Activated T-cell treated with anti-CD3 and anti-CD28 coated beads, Interleukin-2, amount 50 U/mL, for 24 hours (primary cell): ENCODE measurements at places on chromosomes 7 and 10.

- no peak for DNase-seq
Observed at GRCh38 chr10:82149674-82150073, 274.7 kb downstream of the NRG3 start.

DNA sequence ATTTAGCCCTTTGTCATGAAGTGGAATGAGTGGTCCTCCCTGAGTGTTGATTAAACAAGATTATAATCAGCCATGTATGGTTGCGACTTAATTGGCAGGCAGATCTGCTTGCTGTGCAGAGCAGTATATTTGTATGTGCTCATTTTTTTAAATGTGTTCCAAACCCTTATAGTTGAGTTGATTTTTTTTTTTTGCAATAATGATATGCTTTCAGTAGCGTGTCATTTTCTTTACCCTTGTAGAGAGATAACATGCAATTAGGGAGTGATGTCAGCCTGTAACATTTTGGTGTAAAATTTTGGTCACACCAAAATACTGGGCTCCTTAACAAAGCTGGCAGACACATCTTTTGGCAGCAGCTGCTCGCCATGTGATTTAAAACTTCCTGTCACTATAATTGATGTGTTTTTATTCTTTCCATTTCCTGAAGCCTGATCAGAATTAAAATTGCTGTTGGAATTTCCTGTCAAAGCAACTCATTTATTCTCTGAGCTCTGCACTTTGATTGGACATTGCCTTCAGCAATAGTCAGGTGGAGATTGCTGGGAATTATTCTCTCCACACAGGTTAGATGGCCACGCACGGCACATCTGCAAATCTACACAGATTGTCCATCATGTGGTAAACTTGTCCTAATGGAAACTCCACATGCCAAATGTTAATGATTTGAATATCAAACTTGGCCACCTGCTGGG is 125.3 kb downstream of the DYNC1I1 start:
- no peak for DNase-seq

DNA sequence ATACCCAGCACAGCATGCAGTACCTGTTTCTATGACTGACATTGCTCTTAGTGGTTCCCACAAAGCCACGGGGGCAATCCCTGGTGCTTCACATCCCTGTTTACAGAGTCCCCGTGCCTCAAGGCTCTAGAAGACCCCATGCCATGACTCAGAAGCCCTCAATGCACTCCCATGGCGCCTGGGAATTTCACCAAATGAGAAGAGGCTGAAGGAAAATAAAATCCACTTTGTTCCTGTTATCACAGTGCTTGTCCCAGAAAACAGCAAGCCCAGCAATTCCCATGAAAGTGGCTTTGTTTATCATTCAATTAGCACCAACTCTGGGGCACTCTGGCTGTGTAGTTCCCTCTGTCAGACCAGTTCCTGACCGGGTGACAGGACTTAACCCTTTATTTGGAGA is 268.3 kb downstream of the TNS3 start:
- no peak for DNase-seq

DNA sequence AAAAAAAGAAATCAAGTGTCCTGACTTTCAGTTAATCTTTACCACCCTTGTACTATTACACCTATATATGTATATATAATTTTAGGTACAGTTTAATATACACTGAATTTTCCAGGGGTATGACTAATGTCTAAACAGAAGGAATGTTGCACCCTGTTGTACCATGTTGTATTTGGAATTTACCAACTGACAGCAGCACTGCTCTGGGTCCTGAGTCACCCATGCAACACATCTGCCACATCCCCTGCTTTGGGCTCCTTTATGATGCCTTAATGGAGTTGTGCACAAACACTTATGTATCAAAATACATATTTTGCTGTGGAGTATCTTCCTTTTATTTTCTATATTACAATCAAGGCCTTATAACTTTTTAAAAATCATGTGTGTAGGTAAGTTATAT is 21.2 kb downstream of the YAE1 start:
- no peak for DNase-seq

- DNase-seq, result no peak
Observed at GRCh38 chr7:37054624-37055241, 330.4 kb upstream of the AOAH start.

- no peak for DNase-seq
Observed at GRCh38 chr7:89023877-89024276, 228.3 kb upstream of the TEX47 start.

DNA sequence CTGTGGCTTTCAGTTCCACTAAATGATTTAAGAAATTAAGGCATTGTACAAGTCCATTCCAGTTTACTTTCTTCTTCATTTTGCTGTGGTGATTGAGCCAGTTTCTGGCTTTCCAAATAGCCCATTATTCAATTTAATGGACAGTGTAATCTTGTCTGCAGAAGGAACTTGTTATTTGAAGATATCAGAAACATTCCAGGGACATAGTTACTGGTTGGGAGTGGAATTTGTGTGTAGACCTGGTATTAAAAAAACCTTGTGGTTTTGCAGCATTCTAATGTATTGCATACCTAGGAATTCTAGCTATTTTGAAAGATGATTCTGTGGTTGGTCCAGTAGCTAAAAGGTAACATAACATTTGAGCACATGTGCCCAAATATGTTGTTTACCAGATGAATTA is 72.2 kb downstream of the MCU start:
- DNase-seq, result no peak

DNA sequence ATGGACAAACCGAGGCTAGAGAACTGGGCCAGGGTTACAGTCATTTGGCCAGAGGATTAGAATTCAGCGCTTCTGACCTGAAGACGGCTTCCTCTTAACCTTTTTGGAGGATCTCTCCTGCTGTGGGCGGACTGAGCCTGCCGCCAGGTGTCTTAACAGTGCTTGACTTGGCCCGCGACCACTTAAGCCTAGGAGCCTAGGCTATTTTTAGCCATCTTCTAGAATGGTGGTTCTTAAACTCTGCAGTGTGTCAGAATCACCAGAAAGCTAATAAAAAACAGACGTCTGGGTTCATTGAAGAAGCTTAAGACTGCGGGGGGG is 722 bp downstream of the MDH2 start:
- peak; percentile 45 for DNase-seq

GRCh38 chr10:90461437-90462155 is 396.2 kb downstream of the HTR7 start:
- no peak for DNase-seq

DNA sequence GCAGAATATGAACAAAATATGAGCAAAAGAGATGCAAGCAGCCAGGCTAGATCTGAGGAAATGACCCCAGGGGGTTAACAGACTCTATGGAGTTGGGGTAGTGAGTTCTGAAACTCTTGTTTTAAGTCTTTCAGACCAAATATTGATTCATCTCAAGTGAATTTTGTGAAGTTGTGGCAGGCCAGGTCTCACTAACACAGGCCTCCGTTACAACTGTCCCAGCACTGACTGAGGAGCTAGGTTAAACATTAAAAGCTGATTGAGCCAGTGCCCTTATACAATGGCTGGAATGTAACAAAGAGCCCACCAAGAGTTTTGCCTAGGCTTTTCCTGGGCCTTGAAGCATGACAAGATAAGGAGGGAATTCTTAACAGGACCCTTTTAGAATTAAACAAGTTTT is 192.3 kb upstream of the STK17A start:
- no peak for DNase-seq

- no peak for DNase-seq
Observed at GRCh38 chr7:512541-513311, 6.9 kb downstream of the PDGFA start.

DNA sequence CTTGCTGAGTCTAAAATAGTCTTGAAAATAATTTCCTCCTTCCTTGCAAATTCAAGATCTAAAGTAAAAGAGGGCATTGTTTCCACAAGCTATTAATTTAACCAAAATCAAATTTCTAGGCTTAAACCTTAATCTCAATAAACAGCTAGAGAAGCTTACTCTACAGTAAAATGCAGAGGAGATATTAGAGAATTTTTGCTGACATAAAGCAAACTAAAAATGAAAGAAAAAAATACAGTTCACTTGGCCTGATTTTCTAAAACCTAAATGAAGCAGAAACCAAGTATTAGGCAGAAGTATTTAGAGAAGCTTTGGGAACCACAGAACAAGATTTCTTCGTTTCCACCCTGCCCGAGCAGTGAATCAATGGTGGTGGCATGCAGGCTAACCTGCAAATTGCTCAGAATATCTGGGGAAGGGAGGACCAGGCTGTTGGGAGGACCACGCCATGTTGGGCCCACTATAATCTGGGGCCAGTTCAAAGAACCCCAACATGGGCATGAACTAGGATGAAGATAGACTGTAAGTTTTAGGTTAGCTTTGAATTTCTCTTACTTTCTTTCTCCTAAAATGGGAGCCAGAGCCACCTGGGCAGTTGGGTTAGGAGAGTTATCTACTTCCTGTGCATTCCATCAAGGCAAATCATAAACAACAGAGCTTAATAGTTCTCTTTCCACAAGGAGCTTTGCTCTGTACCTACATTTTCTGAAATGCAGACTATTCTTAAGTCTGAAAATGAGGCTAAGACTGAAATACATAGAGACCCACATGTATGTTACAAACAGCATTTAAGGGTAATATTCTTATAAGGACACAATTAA is 4.1 kb downstream of the LAMB1 start:
- DNase-seq, result no peak

DNA sequence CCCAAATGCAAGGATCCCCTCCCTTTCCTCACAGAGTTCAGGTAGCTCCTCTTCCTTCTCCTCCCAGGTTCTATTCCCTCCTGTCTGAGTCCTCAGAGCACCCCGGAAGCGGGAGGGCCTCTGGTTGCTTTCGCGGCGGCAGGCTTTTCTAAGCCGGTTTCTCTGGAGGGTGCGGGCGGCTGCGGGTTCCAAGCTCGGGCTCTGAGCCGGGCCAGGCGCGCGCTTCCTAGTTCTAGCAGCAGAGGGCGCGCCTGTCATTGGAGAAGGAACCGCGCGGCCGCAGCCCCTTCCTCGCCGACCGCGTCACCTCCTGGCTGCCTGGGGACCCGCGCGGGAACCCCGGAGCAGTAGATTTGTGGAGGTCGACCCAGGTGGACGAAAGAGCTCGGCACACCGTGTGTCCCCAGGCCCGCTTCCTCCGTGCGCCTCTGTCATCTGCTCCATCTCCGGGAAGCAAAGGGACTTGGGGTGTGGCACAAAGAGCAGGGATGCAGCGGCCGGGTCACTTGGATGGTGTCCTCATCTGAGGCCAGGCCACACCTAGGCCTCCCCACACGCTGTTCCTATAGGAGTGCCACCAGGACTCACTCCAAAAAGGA is 389.0 kb upstream of the PODXL start:
- peak; percentile 46 for DNase-seq

GRCh38 chr10:1360011-1360557 is 303.9 kb downstream of the WDR37 start:
- no peak for DNase-seq

DNA sequence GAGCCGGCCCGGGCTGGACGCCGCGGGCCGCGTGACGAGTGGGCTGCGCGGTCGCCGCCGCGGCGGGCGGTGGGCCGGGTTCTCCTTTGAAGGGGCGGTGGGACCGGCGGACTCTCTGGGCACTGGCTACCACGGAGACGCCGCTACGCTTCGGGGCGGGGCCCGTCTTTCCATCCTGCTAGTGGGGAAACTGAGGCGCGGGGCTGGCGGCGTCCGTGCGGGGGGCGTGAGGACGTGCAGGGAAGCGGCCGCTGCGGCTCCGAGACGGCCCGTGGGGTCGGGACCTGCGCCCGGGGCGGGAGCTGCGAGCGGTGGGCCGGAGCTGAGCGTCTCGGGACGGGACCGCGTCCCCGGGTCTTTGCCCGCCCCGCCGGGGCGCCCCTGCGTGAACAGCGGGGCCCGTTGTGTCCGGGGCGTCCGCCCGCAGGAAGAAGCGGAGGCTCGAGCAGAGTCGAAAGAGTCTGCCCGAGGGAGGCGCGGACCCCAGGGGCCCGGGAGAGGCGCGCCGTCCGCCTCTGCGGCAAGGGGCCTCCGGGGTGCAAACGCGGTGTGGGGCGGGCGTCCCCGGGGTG is 548 bp upstream of the BNIP3 start:
- DNase-seq, result no peak

GRCh38 chr10:44032216-44032615 is 352.7 kb downstream of the CXCL12 start:
- DNase-seq, result no peak

- no peak for DNase-seq
Observed at GRCh38 chr7:55063061-55063460, 44.2 kb downstream of the EGFR start.

GRCh38 chr7:41416208-41416595 is 286.7 kb downstream of the INHBA start:
- no peak for DNase-seq

- DNase-seq, result no peak
Observed at GRCh38 chr7:105304040-105304895, 84.5 kb downstream of the SRPK2 start.

- DNase-seq, result no peak
Observed at GRCh38 chr7:149599636-149600206, 102.1 kb upstream of the ZNF746 start.

DNA sequence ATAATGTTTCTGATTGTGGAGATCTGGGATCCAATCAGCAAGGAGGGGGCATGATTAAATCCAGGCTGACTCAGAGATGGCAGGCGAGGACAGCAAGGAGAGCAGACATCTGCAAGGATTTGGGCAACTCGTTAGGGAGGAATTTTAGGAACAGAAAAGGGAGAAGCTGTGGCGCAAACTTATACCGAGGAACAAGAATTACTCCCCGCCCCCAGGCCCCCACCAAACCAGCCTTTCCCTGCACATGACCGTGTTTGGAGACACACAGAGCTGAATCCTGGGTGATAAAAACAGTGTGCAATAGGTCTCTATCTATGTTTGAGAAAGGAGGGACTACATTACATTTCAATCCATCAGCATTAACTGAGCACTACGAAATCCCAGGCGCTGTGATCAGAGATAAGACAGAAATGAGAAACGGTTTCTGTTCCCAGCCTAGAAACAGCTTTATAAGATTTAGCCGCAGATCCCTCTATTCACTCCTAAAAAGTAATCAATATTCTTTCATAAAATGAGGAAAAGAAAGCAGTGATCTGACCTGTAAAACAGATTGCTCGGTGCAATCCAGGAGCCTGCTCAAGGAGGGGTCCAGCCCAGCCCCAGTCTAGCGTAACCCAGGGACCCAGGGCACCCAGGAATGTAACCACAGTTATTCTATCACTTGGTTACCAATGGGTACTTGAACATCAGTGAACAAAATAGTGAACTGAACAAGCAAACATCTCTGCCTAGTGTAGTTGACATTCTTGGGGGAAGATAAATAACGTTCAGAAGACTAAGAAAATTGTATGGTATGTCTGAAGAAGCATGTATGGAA is 37.2 kb upstream of the RAPGEF5 start:
- no peak for DNase-seq

- DNase-seq, result no peak
Observed at GRCh38 chr10:77606751-77607150, 30.9 kb downstream of the KCNMA1 start.

GRCh38 chr10:5343561-5343960 is 21.2 kb upstream of the UCN3 start:
- DNase-seq, result no peak

GRCh38 chr10:125782616-125783015 is 7.0 kb upstream of the MMP21 start:
- DNase-seq, result no peak
